Activated T-helper 2 cell treated with anti-CD3 and anti-CD28 coated beads, Interferon-gamma antibody, Interleukin-2, Interleukin-4, amounts not matched to agents 10 μg/mL and 5 μg/mL and 100 μg/mL, durations not matched to agents 14 hours and 24 hours and 36 hours (primary cell): ENCODE measurements at places on chromosomes 16 and 17. TPM values are rescaled to one million over a fixed set of nuclear protein-coding genes. Genes with fewer than 3 reads are reported as not detected.
A peak's percentile ranks its signal among the peaks of the same experiment; 100 is the strongest.

The HBM gene
- total RNA-seq, result not detected in 2 replicates

- no peak overlapping the region for H3K27ac ChIP-seq
- no peak for DNase-seq
- no peaks in the 10 kb centered on the region for H3K27me3 ChIP-seq
- peaks cover 81% of the 10 kb centered on the region for H3K36me3 ChIP-seq
- no peaks in the 10 kb centered on the region for H3K4me1 ChIP-seq
These were observed 22.9 kb downstream of the ZNHIT3 start for GRCh38 chr17:36509272-36509985.

GRCh38 chr17:7553356-7553755 lies 4.5 kb downstream of the TNFSF12 start:
- H3K36me3 ChIP-seq, result peaks cover 29% of the 10 kb centered on the region
- peak overlapping the region; percentile 34 for H3K4me3 ChIP-seq
- H3K27ac ChIP-seq, result peak overlapping the region; percentile 77

GRCh38 chr16:54522584-54522983 lies 236.0 kb upstream of the IRX3 start:
- H3K27ac ChIP-seq, result no peak overlapping the region
- H3K4me3 ChIP-seq, result no peak overlapping the region
- H3K27me3 ChIP-seq, result no peaks in the 10 kb centered on the region
- H3K36me3 ChIP-seq, result no peaks in the 10 kb centered on the region

The CES5A gene
- not detected in 2 replicates for total RNA-seq

GRCh38 chr16:68744744-68745280 lies 7.7 kb downstream of the CDH1 start:
- H3K36me3 ChIP-seq, result no peaks in the 10 kb centered on the region
- H3K4me3 ChIP-seq, result no peak overlapping the region
- H3K4me1 ChIP-seq, result peaks cover 7% of the 10 kb centered on the region
- H3K27ac ChIP-seq, result no peak overlapping the region

The SLC47A1 gene
- total RNA-seq, result 0.07 and 0.25 TPM in 2 replicates

The CBX4 gene
- total RNA-seq, result 18.5 and 25.0 TPM in 2 replicates

DNA sequence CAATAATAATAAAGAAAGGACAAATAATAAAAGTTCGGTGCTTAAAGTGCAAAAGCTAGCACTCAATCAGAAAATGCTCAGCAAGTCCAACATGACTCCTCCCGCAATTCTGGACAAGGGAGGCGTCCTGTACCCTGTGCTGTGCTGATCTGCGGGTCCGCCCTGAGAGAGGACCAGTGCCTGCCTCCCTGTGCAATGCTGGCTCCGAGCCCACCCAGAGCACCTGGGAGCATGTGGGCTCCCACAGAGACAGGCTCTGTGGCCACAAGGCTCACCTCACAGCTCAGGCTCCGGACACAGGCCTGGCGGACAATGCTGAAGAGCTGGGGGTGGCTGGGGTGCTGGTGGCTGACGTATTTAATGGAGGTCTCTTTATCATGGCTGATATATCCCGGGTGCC lies 11.1 kb downstream of the FLCN start:
- no peaks in the 10 kb centered on the region for H3K27me3 ChIP-seq
- H3K36me3 ChIP-seq, result peaks cover 65% of the 10 kb centered on the region
- no peak overlapping the region for H3K4me3 ChIP-seq
- H3K4me1 ChIP-seq, result no peaks in the 10 kb centered on the region
- no peak for DNase-seq
- H3K27ac ChIP-seq, result no peak overlapping the region

GRCh38 chr16:7938175-7938574 lies 605.5 kb downstream of the RBFOX1 start:
- H3K27me3 ChIP-seq, result no peaks in the 10 kb centered on the region
- H3K4me1 ChIP-seq, result no peaks in the 10 kb centered on the region
- H3K4me3 ChIP-seq, result no peak overlapping the region
- no peak overlapping the region for H3K27ac ChIP-seq
- H3K36me3 ChIP-seq, result no peaks in the 10 kb centered on the region

DNA sequence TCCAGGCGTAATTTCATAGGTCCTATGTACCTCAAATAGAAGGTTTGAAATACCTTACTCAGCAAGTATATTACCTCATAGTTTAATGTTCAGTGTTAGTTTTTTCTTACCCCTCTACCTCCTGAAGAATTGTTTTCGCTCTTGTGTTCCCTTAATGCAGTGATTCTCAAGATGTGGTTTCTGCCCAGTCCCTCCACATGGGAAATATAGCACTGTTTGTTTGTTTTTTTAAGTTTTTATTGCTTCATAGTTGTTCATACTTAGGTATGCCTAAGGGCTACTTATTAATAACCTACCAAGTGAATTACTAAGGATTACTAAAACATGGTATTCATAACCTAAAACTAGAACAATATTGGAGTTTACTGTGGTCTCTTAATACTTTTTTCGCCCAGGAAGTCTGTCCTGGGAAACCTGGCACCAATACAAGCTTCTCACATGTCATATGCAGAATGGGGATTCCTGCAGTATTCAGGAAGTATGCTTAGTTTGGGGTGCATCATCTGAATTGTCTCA lies 5.0 kb downstream of the RSPRY1 start:
- no peak overlapping the region for H3K4me3 ChIP-seq
- DNase-seq, result no peak
- peaks cover 30% of the 10 kb centered on the region for H3K4me1 ChIP-seq
- no peak overlapping the region for H3K27ac ChIP-seq
- no peaks in the 10 kb centered on the region for H3K27me3 ChIP-seq

DNA sequence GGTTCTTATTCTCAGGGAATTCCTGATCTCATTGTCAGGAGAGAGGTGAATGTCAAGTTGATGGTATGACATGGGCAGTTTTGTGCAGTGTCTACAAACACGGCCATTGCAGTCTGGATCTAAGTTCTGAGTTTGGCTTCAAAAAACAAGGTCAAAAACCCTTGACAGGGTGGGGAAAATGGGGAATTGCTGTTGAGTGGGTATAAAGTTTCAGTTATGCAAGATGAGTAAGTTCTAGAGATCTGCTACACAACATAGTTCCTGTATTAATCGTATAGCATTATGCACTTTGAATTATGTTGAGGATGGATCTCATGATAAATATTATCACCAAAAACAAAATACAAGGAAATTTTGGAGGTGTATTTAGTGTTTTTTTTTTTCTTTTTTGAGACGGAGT lies 36.6 kb upstream of the CARMIL2 start:
- no peak overlapping the region for H3K4me3 ChIP-seq
- peaks cover 7% of the 10 kb centered on the region for H3K4me1 ChIP-seq
- H3K27ac ChIP-seq, result peak overlapping the region; percentile 43

GRCh38 chr16:80027007-80027965 lies 426.7 kb upstream of the MAF start:
- H3K4me3 ChIP-seq, result peak overlapping the region; percentile 3
- no peaks in the 10 kb centered on the region for H3K36me3 ChIP-seq
- peaks cover 1% of the 10 kb centered on the region for H3K27me3 ChIP-seq
- peaks cover 8% of the 10 kb centered on the region for H3K4me1 ChIP-seq

The TMED6 gene
- total RNA-seq, result 1.8 and 1.9 TPM in 2 replicates

The ETV4 gene
- total RNA-seq, result 11.0 and 12.8 TPM in 2 replicates

The CFAP97D1 gene
- total RNA-seq, result not detected in 2 replicates

- no peak overlapping the region for H3K4me3 ChIP-seq
- peaks cover 21% of the 10 kb centered on the region for H3K36me3 ChIP-seq
- peaks cover 6% of the 10 kb centered on the region for H3K4me1 ChIP-seq
- DNase-seq, result no peak
These were observed 17.5 kb downstream of the MYBBP1A start for GRCh38 chr17:4537451-4538235.
